ENCODE measurements at places on chromosomes 5 and 9.

- no peak for DNase-seq
Measured at GRCh38 chr9:129418451-129418850, 202.4 kb downstream of the C9orf50 start.

GRCh38 chr5:168106008-168106761 is 185.3 kb upstream of the WWC1 start:
- no peak for DNase-seq

DNA sequence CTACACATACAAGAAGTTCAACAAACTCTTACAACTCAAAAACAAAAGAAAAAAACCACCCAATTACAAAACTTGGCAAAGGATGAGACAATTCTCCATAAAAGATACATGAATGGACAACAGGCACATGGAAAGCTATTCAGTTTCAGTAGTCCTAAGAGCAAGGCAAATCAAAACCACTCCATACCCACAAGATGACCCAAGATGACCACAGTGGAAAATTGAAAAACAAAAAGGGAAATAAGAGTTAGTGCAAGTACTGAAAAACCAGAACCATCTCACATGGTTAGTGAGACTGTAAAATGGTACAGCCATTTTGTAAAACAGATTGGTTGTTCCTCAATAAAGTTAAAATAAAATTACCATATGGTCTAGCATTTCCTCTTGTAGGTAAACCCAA is 287.1 kb upstream of the CDH9 start:
- DNase-seq = no peak

DNA sequence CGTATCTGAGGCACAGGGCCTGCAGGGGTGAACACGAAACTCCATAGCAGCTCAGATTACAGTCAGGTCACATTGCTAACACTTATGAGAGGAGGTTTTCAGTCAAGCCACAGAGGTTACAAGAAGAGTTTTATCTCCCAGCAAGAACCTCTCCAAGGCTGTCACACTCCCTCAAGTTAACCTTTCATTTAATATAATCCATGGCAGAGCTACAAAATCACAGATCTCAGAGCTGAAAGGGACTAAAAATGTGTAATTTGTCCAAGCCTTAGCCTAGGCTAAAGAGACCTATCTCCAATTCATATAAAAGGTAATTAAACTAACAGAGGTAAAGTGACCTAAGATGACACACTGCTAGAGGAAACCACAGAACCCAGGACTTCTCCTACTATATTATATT is 57.2 kb downstream of the MLANA start:
- DNase-seq = no peak

DNA sequence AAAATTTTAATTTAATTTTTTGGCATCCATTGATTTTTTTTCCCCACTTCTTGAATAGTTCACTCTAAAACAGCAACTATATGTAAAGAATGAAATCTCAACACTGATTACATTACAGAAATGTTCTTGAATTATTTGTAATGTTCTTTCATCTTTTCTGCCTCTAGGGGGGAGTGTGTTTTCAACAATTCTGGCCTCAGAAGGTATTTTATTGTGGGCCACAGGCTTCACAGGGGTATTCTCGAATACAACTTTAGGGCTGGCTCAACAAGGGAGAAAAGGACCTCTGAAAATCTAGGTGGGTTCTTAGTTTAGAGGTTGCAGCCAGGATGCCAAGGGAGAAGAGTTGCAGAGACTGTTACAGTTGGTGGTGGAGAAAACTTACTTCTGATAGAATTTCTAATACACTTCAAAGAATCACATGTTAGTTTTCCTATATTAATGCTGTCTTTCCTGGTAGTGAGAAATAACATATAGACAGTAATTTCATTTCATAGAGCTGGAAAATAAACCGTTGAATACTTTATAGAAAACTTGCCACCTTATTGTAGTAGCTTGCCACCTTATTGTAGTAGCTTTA is 3.6 kb upstream of the NPR3 start:
- DNase-seq = no peak

GRCh38 chr9:72743836-72744235 is 209.0 kb downstream of the ALDH1A1 start:
- no peak for DNase-seq

DNA sequence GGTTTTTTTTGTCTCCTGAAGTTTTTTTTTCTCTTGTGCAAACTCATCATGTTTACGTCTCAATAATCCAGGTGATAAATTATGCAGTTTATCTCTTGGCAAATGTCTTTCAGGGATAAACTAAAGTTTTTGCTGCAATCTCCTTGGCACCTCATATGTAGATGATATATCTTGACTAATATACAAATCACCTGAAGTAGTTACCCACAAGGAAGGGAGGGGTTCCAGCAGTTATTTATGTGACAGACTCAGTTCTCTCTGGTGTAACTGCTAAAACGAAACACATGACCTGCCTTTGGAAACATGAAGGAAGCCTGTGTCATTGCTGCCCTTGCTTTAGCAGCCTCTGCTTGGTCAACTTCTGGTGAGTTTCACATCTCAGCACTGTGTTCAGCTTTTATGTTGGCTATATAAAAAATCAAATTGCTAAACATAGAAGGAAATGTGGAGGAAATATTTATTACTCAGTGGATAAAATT is 39.3 kb upstream of the KIAA1958 start:
- no peak for DNase-seq

DNA sequence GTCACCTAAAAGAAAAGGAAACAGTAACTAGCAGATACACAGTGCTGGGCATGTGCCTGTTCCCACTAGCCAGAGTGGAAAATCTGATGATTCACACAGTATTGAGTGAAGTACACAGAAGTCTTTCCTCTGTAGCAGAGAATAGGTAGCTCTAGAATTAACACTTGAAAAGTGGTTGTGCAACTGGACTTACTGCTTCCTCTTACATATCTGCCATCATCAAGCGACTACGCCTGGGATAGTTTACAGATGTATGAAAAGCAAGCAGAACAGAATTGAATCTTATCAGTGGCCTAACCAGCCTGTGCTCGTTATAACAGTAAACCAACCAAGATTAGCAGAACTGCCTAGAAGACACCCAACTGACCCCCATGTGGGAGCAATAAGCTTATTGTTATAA is 130.6 kb downstream of the DTWD2 start:
- DNase-seq = no peak

DNA sequence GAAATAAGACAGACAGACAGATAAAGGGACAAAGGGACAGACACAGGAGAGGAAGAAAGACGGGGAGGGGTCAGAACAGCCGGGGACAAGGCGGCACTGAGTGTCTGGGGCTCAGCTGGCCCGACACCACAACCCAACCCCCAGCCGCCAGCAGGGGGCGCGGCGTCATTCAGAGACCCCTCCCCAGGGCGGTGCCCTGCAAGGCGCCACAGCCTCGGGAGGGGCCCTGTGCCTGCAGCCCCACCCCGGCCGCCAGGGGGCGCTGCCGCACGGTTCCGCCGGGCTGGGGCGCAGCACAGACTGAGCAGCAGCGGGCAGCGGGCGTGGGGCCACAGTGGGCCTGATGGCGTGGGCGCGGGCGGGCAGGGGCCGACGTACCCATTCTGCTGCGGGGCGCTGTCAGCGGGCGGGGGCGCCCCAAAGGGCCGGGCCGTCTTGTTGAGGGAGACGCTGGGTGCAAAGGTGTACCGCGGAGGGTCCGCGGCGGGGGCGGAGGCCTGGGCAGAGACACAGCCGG is 5.9 kb downstream of the PDLIM7 start:
- no peak for DNase-seq

GRCh38 chr5:170937914-170938313 is 76.1 kb downstream of the RANBP17 start:
- no peak for DNase-seq

Data from memory B cell (primary cell).